ENCODE measurements at places on chromosomes 6 and 20. TPM values are rescaled to one million over a fixed set of nuclear protein-coding genes. Genes with fewer than 3 reads are reported as not detected.

GRCh38 chr20:745683-746301, 22.5 kb downstream of the SLC52A3 start:
- no peak overlapping the region for H3K4me3 ChIP-seq
- no peaks in the 10 kb centered on the region for H3K36me3 ChIP-seq
- H3K27ac ChIP-seq: no peak overlapping the region
- peaks cover 3% of the 10 kb centered on the region for H3K27me3 ChIP-seq
- H3K4me1 ChIP-seq: no peaks in the 10 kb centered on the region

DNA sequence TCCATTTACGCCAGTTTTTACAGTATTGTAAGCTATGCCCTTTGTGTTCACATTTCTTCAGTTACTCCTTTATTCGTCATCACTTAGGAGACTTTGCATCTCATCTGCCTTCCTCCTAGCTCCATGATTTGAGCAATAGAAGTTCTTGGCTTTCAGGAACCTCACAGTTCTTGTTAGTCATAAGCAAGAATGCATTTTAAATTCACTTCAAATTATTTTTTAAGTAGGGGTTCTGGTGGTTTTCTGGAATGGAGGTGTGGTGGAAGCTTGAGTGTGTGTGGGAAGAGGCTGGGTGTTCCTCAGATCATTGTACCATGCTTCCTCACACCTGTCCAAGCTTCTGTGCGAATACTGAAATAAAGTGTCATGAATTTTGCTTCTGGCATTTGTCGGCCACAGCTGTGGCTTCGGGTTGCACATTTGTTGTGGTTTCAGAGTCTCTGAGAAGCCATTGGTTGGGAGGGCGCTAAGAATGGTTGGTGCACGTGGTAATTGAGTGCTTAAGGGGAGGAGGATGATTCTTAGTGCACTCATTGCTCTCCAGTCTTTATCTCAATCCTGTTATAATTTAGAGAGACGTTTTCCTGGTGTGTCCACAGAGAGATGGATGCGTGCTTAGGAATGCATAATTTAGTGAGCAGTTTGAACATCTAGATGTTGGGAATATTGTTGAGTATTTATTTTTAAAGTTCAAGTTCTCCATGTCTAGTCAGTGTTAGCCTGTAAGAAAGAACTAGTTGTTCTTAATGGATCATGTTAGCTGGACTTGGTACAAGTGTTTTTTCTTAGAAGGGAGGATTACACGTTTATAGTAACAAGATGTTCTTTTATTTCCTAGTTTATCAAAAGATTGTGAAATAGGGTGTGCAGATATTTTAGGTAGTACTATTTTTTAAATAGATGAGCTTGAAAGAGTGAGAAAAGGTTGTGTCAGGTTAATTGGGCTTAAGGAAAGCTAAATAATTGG, 31.9 kb downstream of the FOXO3 start:
- H3K4me1 ChIP-seq: peaks cover 97% of the 10 kb centered on the region
- H3K27me3 ChIP-seq: no peaks in the 10 kb centered on the region
- H3K27ac ChIP-seq: no peak overlapping the region
- H3K36me3 ChIP-seq: no peaks in the 10 kb centered on the region
- no peak overlapping the region for H3K4me3 ChIP-seq

DNA sequence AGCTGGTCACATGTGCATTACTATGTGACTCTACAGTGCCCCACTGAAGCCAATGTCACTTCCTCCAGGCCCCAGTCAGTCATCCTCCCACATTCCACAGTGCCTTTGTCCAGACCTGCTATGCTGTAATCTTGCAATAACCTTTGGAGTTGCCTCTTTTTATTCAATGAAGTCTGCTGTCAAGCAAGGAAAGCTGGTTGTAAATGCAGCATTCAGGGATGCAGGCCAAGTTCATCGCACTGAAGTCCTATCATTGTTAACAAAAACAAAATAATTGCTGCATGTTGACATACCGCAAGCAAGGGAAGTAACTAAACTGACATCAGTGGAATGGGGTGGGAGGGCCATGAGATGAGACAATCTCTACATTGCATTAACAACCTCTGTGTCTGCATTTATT, 131.2 kb upstream of the CDYL start:
- no peak overlapping the region for H3K27ac ChIP-seq
- H3K4me3 ChIP-seq: no peak overlapping the region
- H3K36me3 ChIP-seq: no peaks in the 10 kb centered on the region
- H3K27me3 ChIP-seq: no peaks in the 10 kb centered on the region

DNA sequence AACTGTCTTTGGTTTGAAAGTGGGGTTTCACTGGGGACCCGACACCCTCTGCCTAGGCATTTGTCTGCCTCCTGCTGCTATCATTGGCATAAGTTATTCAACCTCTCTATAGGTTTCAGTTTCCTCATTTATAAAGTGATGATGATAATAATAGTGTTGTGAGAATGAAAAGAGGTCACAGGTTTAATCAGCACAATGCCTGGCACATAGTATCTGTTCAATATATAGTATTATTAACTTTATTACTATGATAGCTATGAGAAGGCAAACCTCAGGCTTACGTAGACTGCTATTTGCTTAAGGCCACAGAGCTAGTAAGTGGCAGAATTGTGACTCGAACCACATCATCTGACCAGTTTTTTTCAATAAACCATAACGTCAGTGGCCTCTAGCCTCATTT, 256.8 kb downstream of the CDKAL1 start:
- H3K4me3 ChIP-seq: no peak overlapping the region
- no peak overlapping the region for H3K27ac ChIP-seq
- no peaks in the 10 kb centered on the region for H3K4me1 ChIP-seq
- no peaks in the 10 kb centered on the region for H3K36me3 ChIP-seq
- no peaks in the 10 kb centered on the region for H3K27me3 ChIP-seq

GRCh38 chr6:34067814-34068213, 78.1 kb downstream of the GRM4 start:
- no peaks in the 10 kb centered on the region for H3K36me3 ChIP-seq
- H3K4me3 ChIP-seq: no peak overlapping the region
- peaks cover 4% of the 10 kb centered on the region for H3K27me3 ChIP-seq
- no peak for DNase-seq

- no peak overlapping the region for H3K27ac ChIP-seq
- no peak overlapping the region for H3K4me3 ChIP-seq
- H3K4me1 ChIP-seq: no peaks in the 10 kb centered on the region
- no peaks in the 10 kb centered on the region for H3K27me3 ChIP-seq
- no peaks in the 10 kb centered on the region for H3K36me3 ChIP-seq
Measured at GRCh38 chr6:166795879-166796278, 160.5 kb downstream of the RNASET2 start.

GRCh38 chr20:667351-668034, 8.1 kb downstream of the SCRT2 start:
- no peaks in the 10 kb centered on the region for H3K36me3 ChIP-seq
- no peaks in the 10 kb centered on the region for H3K4me1 ChIP-seq
- H3K27ac ChIP-seq: no peak overlapping the region
- no peak overlapping the region for H3K4me3 ChIP-seq
- peaks cover 43% of the 10 kb centered on the region for H3K27me3 ChIP-seq
- DNase-seq: peak; percentile 44

DNA sequence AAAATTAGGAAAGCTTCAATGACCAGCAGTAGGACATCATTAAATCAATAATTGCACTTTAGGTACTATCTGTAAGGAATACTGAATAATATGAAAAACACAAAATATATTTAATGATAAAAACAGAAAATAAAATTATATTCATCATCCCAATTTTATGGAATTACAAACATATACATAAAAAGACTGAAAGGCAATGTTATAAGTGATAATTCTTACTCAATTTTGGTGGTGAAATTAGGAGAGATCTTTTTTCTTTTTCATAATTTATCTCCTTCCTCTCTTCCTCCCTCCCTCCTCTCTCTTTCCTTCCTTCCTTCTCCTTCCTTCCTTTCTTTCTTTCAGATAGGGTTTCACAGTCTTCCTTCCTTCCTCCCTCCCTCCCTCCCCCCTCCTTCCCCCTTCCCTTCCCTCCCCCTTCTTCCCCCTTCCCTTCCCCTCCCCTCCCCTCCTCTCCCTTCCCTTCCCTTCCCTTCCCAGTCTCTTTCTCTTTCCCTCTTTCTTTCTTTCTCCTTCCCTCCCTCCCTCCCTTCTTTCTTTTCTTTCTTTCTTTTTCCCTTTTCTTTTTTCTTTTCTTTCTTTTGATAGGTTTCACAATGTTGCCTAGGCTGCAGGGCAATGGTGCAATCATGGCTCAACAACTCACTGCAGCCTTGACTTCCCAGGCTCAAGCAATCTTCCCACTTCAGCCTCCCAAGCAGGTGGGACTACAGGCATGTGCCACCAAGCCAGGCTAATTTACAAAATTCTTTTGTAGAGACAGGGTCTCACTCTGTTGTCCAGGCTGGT, 36.8 kb downstream of the RSPH3 start:
- H3K27ac ChIP-seq: no peak overlapping the region
- no peaks in the 10 kb centered on the region for H3K27me3 ChIP-seq
- no peaks in the 10 kb centered on the region for H3K36me3 ChIP-seq
- H3K4me3 ChIP-seq: no peak overlapping the region
- H3K4me1 ChIP-seq: no peaks in the 10 kb centered on the region

GRCh38 chr20:48783533-48784272, 44.1 kb downstream of the PREX1 start:
- no peak overlapping the region for H3K4me3 ChIP-seq
- no peak for DNase-seq
- H3K27me3 ChIP-seq: no peaks in the 10 kb centered on the region

DNA sequence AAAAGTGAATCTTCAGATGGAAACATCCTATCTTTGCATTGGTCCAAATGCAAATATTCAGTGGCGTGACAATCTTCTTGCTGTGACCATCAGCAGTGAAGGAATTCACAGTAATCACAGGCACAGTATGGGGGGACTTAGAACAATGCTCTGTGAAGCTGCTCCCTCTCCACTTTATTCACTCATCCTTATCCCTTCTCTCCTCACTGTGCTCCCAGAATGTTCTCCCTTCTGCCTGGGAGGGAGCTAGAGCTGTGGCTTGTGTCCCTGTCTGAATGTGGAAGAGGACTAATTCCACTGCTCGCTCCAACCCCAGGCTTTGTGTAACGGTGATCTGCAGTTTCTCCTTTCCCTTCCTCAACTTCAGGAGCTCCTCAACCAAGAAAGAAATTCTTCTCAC, 243.7 kb downstream of the ALDH8A1 start:
- no peak overlapping the region for H3K27ac ChIP-seq
- H3K36me3 ChIP-seq: no peaks in the 10 kb centered on the region
- H3K4me1 ChIP-seq: no peaks in the 10 kb centered on the region
- H3K27me3 ChIP-seq: no peaks in the 10 kb centered on the region
- H3K4me3 ChIP-seq: no peak overlapping the region

DNA sequence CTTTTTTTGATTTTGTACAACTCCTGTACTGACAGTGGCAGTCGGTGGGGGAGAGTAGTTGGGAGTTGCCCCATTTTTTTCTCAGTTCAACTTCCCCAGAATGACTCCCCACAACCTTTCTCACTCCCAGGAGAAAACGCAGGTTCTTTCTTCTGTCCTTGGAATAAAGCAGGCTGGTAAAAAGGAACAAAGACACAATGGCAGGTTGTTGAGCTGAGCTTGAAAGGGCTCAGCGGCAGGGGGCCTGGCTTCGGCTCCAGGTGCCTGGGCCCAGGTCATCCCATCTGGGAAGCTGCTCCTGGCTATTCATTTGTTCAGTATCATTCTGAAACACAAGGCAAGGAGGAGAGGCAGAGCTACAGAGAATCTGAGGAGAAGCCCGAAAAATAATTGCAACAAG, 46.2 kb downstream of the PROKR2 start:
- DNase-seq: no peak
- H3K27me3 ChIP-seq: no peaks in the 10 kb centered on the region
- H3K4me1 ChIP-seq: no peaks in the 10 kb centered on the region

- no peaks in the 10 kb centered on the region for H3K27me3 ChIP-seq
- H3K27ac ChIP-seq: no peak overlapping the region
- DNase-seq: no peak
- H3K4me1 ChIP-seq: no peaks in the 10 kb centered on the region
- peaks cover 4% of the 10 kb centered on the region for H3K36me3 ChIP-seq
Measured at GRCh38 chr6:119330520-119331113, 18.9 kb downstream of the MAN1A1 start.

DNA sequence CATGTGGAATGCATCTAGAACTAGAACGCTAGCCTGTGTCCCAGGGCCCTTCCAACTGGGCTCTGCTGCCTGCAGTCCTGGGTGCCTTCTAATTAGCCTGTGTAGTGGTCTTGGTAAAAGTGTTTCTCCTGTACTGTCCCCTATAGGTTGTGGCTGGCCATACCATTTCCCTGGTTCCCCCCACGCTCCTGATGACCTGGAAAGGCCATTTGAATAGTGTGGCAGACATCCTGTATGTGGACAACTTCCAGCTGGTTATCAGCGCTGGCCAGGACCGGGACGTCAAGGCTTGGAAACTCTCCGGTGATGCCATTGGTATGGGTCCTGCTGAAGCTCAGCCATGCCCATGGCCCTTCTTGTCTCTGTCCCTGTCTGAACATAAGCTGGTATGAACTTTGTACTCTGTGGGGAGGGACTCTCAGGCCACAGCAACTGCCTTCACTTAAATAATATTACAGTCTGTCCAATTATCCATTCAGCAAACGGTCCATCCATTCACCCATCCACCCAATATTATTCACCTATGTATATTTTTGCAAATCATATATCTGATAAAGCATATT, 60.7 kb downstream of the SUN5 start:
- H3K4me1 ChIP-seq: no peaks in the 10 kb centered on the region
- DNase-seq: no peak
- no peak overlapping the region for H3K4me3 ChIP-seq

DNA sequence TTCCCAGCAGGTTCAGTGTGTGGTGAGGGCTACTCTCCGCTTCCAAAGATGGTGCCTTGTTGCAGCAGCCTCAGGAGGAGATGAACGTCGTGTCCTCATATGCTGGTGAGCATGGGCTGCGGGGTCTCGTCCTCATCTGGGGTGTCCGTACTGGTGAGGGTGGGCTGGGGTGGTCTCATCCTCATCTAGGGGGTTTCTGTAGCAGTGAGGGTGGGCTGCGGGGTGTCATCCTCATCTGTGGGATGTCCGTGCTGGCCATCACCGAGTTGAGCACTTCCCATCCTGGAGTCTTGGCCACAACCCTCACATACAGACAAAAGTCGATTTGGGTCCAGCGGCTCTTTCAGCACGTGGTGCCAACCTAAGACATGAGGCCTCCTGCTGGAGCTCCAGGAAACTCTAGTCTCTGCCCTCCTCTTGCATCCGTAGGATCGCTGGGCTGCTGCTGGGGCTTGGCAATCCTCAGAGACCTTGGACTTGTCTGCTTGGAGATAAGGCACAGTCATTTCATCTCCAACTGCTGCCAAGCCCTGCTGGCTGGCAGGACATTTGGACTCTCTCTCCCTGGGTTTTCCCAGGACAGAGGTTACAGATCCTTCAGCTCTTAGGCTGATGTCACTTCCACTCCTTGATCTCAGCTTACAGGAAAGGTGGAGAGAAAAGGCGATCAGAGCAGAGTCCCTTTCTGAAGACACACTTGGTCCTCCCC, 160.4 kb downstream of the PACRG start:
- H3K36me3 ChIP-seq: no peaks in the 10 kb centered on the region
- no peaks in the 10 kb centered on the region for H3K4me1 ChIP-seq
- peak; percentile 90 for DNase-seq
- peak overlapping the region; percentile 23 for H3K27ac ChIP-seq
- H3K4me3 ChIP-seq: no peak overlapping the region

- H3K27me3 ChIP-seq: no peaks in the 10 kb centered on the region
- DNase-seq: no peak
- H3K4me1 ChIP-seq: peaks cover 43% of the 10 kb centered on the region
- H3K4me3 ChIP-seq: no peak overlapping the region
- no peaks in the 10 kb centered on the region for H3K36me3 ChIP-seq
- peak overlapping the region; percentile 66 for H3K27ac ChIP-seq
Measured at GRCh38 chr20:17958373-17959256, 10.0 kb downstream of the SNX5 start.

The ZSCAN31 gene
- total RNA-seq: 6.3 TPM

The HLA-DQA2 gene
- total RNA-seq: 9.4 TPM

The ACSS1 gene
- total RNA-seq: 22.3 TPM

The JPH2 gene
- 5.3 TPM for total RNA-seq

All from adrenal gland (tissue), 19 donors.